Activated CD8-positive, alpha-beta memory T cell treated with anti-CD3 and anti-CD28 coated beads, Interleukin-2, amount 10 ng/mL, durations not matched to agents 7 days and 5 days (primary cell): ENCODE measurements at places on chromosomes 13 and 19. TPM values are rescaled to one million over a fixed set of nuclear protein-coding genes. Genes with fewer than 3 reads are reported as not detected.

- H3K27ac ChIP-seq: no peak overlapping the region
- no peaks in the 10 kb centered on the region for H3K4me1 ChIP-seq
- H3K27me3 ChIP-seq: no peaks in the 10 kb centered on the region
- no peak overlapping the region for H3K4me3 ChIP-seq
- no peak for DNase-seq
These were observed 17.3 kb upstream of the MYDGF start for GRCh38 chr19:4687396-4687795.

GRCh38 chr13:45349438-45349837 is 8.5 kb upstream of the TPT1 start:
- no peaks in the 10 kb centered on the region for H3K27me3 ChIP-seq
- H3K4me1 ChIP-seq: peaks cover 10% of the 10 kb centered on the region
- no peak overlapping the region for H3K4me3 ChIP-seq

DNA sequence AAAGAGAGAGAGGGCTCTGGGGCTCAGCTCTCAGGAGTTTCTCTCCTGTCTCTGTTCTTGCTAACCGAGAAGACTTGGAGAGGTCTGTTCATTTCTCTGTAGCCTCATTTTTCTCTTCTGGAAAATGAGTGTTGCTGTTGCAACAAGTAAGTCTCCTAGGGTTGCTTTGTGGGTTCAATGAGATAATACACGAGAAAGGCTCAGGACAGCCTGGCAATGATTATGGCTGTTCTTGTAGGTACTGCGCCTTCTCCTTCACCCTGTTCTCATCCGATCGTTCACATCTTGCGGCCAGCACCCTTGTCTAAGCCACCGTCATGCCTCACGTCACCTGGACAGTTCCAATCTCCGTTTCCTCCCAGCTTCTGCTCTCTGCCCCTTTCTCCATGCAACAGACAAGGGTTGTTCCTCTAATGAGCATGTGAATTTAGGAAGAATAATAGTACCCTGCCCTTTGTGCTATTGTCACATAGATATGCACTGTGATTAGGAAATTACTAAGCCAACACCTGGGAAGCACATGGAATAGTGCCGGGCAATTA is 4.2 kb downstream of the C5AR1 start:
- no peaks in the 10 kb centered on the region for H3K36me3 ChIP-seq
- no peaks in the 10 kb centered on the region for H3K4me1 ChIP-seq
- no peak for DNase-seq
- peaks cover 7% of the 10 kb centered on the region for H3K27me3 ChIP-seq

DNA sequence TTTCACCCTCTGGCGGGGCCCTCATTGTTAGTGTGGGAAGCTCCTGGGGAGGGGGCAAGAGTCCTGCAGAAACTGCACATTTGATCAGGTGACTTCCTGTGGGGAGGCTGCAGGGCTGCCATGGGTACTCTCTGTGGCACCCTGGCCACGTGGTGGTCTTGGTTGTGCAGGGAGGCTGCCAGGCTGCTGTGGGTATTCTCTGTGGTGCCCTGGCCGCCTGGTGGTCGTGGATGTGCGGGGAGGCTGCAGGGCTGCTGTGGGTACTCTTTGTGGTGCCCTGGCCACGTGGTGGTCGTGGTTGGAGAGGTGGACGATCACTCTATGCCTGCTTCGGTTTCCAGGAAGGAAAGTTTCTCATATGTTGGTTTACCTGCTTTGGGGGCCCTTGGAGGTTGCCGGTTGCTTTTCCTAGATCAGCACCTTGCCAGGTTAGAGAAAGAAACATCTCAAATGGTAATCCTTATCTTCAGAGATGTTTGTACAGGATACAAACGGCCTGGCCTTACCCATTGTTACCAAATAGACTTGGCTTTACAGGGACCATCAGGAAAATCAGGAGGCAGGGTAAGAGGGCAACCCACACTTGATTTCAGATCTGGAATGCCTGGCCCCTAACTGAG is 22.9 kb downstream of the TEX29 start:
- no peak for DNase-seq
- H3K27me3 ChIP-seq: no peaks in the 10 kb centered on the region
- no peaks in the 10 kb centered on the region for H3K36me3 ChIP-seq
- H3K4me3 ChIP-seq: no peak overlapping the region

GRCh38 chr19:6988257-6988656 is 33.0 kb downstream of the MBD3L2B start:
- no peak overlapping the region for H3K27ac ChIP-seq
- no peak overlapping the region for H3K4me3 ChIP-seq
- no peaks in the 10 kb centered on the region for H3K27me3 ChIP-seq
- no peaks in the 10 kb centered on the region for H3K4me1 ChIP-seq

GRCh38 chr13:24103782-24104372 is 56.6 kb upstream of the SPATA13 start:
- H3K4me1 ChIP-seq: no peaks in the 10 kb centered on the region
- H3K27ac ChIP-seq: no peak overlapping the region
- no peak overlapping the region for H3K4me3 ChIP-seq
- H3K36me3 ChIP-seq: no peaks in the 10 kb centered on the region
- no peak for DNase-seq

DNA sequence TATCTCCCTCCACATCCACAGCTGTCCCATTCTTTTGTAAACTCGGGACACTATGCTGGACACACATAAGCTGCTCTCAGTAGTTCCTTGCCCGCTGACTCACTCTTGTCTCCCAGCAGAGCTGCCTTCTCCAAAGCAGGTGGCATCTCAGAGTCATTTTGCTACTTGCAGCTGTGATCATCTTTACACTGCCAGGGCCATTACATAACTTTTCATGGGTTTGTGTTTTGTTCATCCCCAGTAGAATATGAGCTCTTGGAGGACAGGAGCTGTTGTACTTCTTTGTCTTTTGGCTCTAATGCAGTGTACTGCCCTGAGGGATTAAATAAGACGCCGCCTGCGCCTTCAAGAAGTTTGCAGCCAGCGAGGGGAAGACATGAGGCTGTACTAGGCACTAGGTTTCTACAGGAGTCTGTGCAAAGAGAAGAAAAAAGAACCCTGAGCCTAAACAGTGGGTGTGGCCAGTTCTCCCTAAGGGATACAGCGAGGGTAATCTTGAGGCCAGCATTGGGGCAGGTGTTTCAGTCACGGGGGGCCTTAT is 40.8 kb upstream of the GPR183 start:
- H3K27ac ChIP-seq: no peak overlapping the region
- DNase-seq: no peak
- peaks cover 41% of the 10 kb centered on the region for H3K4me1 ChIP-seq
- H3K4me3 ChIP-seq: no peak overlapping the region

- no peak overlapping the region for H3K27ac ChIP-seq
- peaks cover 9% of the 10 kb centered on the region for H3K4me1 ChIP-seq
- no peak for DNase-seq
- no peak overlapping the region for H3K4me3 ChIP-seq
These were observed 180.4 kb downstream of the KATNAL1 start for GRCh38 chr13:30126903-30127428.

DNA sequence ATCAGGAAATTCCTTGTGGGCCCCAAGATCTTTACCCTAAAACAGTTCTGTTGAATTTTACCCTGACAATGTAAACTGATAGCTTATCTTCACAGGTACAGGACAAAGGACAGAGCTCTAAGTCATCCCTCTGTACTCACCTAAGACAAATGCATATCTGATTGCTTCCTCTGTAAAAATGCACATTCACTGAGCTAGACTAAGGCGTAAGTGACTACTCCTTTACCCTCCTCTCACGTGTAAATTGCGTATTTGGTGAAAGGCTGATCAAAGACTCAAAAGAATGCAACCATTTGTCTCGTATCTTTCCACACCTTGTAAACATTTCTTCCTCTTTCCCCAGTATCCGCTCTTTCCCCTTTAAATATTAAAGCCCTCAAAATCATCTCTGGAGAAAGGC is 80.6 kb upstream of the LRCH1 start:
- H3K27ac ChIP-seq: no peak overlapping the region
- H3K4me1 ChIP-seq: no peaks in the 10 kb centered on the region
- no peak overlapping the region for H3K4me3 ChIP-seq
- no peaks in the 10 kb centered on the region for H3K36me3 ChIP-seq

- no peak overlapping the region for H3K4me3 ChIP-seq
- DNase-seq: no peak
- peaks cover 1% of the 10 kb centered on the region for H3K36me3 ChIP-seq
- H3K27me3 ChIP-seq: peaks cover under 1% of the 10 kb centered on the region
- no peak overlapping the region for H3K27ac ChIP-seq
- no peaks in the 10 kb centered on the region for H3K4me1 ChIP-seq
These were observed 2.6 kb downstream of the ZSCAN4 start for GRCh38 chr19:57671124-57671895.

DNA sequence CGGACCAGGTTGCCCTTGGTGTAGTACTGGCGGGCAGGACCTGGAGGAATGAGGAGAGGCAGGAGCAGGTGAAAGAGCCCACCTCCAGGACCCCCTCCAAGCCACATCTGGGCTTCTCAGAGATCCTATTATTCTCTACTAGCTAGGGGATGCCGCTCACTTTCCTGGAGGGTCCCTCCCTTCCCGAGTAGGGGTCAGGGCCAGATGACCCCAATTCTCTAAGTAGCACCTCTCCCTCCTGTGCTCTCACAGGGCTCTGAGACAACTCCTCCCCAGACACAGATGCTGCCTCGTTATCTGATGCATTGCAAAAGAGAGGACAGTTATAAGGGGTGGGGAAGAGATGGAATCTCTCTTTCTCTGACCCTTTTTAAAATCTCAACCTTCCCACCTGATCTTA is 22.9 kb downstream of the GP6 start:
- no peak overlapping the region for H3K27ac ChIP-seq
- H3K4me3 ChIP-seq: no peak overlapping the region
- no peak for DNase-seq
- peaks cover 27% of the 10 kb centered on the region for H3K36me3 ChIP-seq
- no peaks in the 10 kb centered on the region for H3K27me3 ChIP-seq
- H3K4me1 ChIP-seq: no peaks in the 10 kb centered on the region

GRCh38 chr13:98707281-98707999 is 45.0 kb downstream of the SLC15A1 start:
- no peaks in the 10 kb centered on the region for H3K4me1 ChIP-seq
- H3K4me3 ChIP-seq: no peak overlapping the region
- no peak overlapping the region for H3K27ac ChIP-seq
- H3K27me3 ChIP-seq: peaks cover 40% of the 10 kb centered on the region
- DNase-seq: no peak

DNA sequence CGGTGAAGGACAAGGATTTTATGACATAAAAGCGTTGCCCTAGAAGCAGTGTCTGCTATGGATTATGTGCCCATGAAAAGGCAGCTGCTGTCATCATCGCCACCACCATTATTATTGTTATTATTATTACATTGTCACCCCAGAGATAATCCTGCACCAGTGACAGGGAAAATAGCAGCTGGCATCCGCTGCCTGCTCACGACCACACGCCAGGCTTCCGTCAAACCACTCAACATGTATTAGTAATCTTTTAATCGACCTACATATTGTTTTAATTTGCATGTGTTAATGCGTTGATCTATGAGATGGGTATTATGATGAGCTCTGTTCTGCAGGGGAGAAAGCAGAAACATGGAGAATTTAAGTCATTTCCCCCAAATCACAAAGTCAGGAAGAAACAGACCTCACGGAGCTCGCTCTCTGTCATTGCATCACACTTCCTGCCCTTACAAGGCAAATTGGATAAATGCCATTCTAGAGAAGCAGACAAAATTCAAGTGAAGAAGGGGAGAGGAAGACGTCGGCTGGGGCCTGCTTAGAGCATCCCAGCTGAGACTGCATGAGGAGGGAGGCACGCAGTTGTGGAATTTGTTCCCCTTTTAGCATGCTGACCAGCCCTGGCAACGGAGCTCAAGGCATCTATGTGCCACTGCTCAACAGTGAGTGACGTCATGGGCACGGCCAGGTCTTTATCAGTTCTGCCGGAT is at the start of gene FFAR3:
Gene FFAR3 (plus strand): TSS at position 594 of the 707 bp plus-strand sequence. CDS start 431 bp downstream, outside the sequence.
- H3K4me3 ChIP-seq: no peak within 1 kb of the TSS
- peak; percentile 22 for DNase-seq
- no peaks in the 10 kb centered on the region for H3K36me3 ChIP-seq

DNA sequence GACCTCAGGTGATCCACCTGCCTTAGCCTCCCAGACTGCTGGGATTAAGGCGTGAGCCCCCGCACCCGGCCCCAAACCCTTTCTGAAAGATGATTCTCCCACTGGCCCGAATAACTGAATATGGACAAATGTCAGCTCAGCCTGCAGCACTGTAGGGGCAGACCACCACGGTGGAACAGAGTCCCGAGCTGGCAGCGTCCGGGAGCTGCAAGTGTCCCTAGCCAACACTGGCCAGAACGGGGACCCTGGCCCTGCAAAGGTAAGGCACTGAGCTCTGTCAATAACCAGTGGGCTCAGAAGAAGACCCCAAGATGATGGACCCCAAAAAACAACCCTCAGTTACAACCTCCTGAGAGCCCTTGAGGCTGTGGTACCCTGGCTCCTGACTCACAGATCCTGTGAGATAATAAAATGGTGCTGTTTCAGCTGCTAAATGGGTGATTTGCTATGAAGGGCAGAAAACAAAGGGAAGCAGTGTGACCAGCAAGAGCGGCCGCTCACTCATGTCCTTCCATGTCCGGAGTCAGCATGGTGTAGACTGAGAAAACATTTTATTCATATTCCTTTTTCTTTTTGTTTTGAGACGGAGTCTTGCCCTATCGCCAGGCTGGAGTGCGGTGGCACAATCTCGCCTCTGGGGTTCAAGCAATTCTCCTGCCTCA is 1.6 kb downstream of the LSM7 start:
- no peak for DNase-seq
- H3K4me1 ChIP-seq: peaks cover 51% of the 10 kb centered on the region
- H3K27ac ChIP-seq: peak overlapping the region; percentile 99
- H3K36me3 ChIP-seq: peaks cover 15% of the 10 kb centered on the region

- DNase-seq: no peak
- no peak overlapping the region for H3K4me3 ChIP-seq
- H3K4me1 ChIP-seq: peaks cover 4% of the 10 kb centered on the region
- H3K27ac ChIP-seq: no peak overlapping the region
- peaks cover 15% of the 10 kb centered on the region for H3K27me3 ChIP-seq
These were observed 526.9 kb downstream of the MYO16 start for GRCh38 chr13:109156181-109156935.

DNA sequence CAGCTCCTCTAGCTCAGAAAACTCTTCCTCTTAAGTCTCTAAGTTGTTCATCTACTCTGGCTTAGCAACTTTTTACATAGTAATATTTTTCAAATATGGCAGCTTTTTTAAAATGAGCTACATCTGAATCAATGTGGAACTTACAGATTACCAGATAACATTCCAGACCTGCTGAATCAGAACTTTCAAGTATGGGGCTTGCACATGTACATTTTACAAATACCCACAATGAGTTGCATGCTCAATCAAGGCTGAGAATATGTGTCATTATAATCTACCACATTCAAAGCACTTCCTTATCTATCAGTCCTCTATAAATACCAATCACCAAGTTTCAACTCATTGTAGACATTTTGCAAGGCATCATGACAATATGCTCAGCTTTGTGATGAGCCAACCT is 383.1 kb downstream of the FGF14 start:
- H3K36me3 ChIP-seq: no peaks in the 10 kb centered on the region
- no peak for DNase-seq
- H3K4me1 ChIP-seq: no peaks in the 10 kb centered on the region
- H3K4me3 ChIP-seq: no peak overlapping the region

The MAP4K1 gene
- total RNA-seq: 497 TPM

The CYP4F12 gene
- not detected for total RNA-seq

The FGF9 gene
- 0.89 TPM for total RNA-seq

The SOHLH2 gene
- not detected for total RNA-seq

The GPR18 gene
- total RNA-seq: 11.1 TPM

The PTPRH gene
- not detected for total RNA-seq

The ZNF610 gene
- 2.0 TPM for total RNA-seq

The PIN1 gene
- total RNA-seq: 116 TPM
